Activated T-cell treated with anti-CD3 and anti-CD28 coated beads, Interleukin-2, amount 50 U/mL, for 72 hours (primary cell): ENCODE measurements at places on chromosomes 3 and 15.

DNA sequence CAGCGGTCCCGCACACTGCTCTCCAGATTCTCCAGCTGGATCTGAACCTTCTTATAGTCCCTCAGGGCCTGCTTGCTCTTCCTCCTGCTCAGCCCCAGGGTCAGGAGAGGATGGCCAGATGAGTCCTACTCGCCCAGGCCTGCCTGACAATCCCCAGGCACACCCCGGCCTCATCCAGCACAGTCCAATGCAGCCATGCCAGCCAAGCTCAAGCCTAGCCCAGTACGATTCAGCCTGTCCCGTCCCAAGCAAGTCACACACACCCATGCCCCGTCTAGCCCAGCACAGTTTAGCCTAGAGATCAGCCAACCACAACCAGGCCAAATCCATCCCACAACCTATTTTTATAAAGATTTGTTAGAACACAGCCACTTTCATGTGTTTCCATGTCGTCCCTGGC, 16.8 kb downstream of the PLXNB1 start:
- DNase-seq: no peak
- no peaks in the 10 kb centered on the region for H3K4me1 ChIP-seq
- no peak overlapping the region for H3K27ac ChIP-seq
- H3K4me3 ChIP-seq: no peak overlapping the region
- no peaks in the 10 kb centered on the region for H3K36me3 ChIP-seq

- no peak overlapping the region for H3K4me3 ChIP-seq
- DNase-seq: no peak
- no peaks in the 10 kb centered on the region for H3K36me3 ChIP-seq
- H3K27me3 ChIP-seq: peaks cover 25% of the 10 kb centered on the region
- H3K4me1 ChIP-seq: no peaks in the 10 kb centered on the region
These were observed 23.9 kb upstream of the SORD start for GRCh38 chr15:44999105-44999504.

- no peaks in the 10 kb centered on the region for H3K36me3 ChIP-seq
- peaks cover 8% of the 10 kb centered on the region for H3K27me3 ChIP-seq
- peaks cover 11% of the 10 kb centered on the region for H3K4me1 ChIP-seq
- no peak for DNase-seq
- no peak overlapping the region for H3K4me3 ChIP-seq
These were observed 106.6 kb downstream of the MYH15 start for GRCh38 chr3:108403686-108404345.

DNA sequence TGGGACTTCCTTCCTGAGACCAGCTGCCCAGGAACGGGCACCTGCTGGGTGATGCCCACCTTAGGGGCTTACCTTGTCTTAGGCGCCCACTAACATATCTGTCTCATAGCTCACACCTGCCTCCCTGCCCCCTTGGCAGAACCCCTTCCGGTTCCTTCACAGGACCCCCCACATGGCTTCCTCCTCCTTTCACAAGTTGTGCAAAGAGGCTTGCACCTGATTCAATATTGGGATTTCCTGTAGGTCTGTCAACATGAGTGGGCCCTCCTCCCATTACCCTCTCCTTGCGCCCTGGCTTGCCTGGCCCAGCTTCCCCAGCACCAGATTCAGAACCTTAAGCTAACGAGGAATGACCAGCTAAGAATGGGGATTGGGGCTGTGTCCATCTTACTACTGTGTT, 633 bp downstream of the THPO start:
- H3K4me1 ChIP-seq: no peaks in the 10 kb centered on the region
- no peak overlapping the region for H3K4me3 ChIP-seq
- no peak for DNase-seq
- H3K36me3 ChIP-seq: peaks cover 4% of the 10 kb centered on the region
- H3K27ac ChIP-seq: no peak overlapping the region

GRCh38 chr3:127820221-127820825, 2.0 kb downstream of the MGLL start:
- H3K27me3 ChIP-seq: peaks cover 55% of the 10 kb centered on the region
- no peak overlapping the region for H3K4me3 ChIP-seq
- peaks cover 10% of the 10 kb centered on the region for H3K4me1 ChIP-seq

- H3K4me3 ChIP-seq: no peak overlapping the region
- H3K4me1 ChIP-seq: no peaks in the 10 kb centered on the region
- no peaks in the 10 kb centered on the region for H3K36me3 ChIP-seq
- H3K27me3 ChIP-seq: no peaks in the 10 kb centered on the region
- H3K27ac ChIP-seq: no peak overlapping the region
These were observed 227.6 kb upstream of the POU1F1 start for GRCh38 chr3:87503900-87504498.

GRCh38 chr3:144162042-144162441, 190.4 kb downstream of the DIPK2A start:
- H3K4me3 ChIP-seq: no peak overlapping the region
- no peaks in the 10 kb centered on the region for H3K27me3 ChIP-seq
- no peak for DNase-seq
- H3K36me3 ChIP-seq: no peaks in the 10 kb centered on the region

GRCh38 chr15:88776646-88777045, 26.6 kb upstream of the ACAN start:
- peaks cover 3% of the 10 kb centered on the region for H3K27me3 ChIP-seq
- no peak overlapping the region for H3K27ac ChIP-seq
- no peak overlapping the region for H3K4me3 ChIP-seq
- H3K4me1 ChIP-seq: no peaks in the 10 kb centered on the region
- H3K36me3 ChIP-seq: peaks cover 1% of the 10 kb centered on the region

DNA sequence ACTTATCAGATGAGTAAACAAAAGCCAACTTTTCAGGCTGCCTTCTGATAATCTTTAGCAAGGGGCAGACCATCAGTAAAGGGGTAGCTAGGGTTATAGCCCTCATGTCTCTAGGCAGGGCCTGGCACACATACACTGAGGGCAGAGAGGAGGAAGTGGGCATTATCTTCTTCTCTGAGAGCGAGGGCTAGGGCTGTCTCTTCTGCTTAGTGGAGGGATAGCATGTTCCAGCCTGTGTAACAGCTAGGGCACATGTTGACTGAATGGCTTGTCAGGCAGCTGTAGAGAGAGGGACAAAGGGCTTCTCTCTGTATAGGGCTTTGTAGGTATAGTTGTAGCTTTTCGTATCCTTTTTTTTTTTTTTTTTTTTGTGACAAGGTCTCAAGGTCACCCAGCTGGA, 17.8 kb downstream of the CRTC3 start:
- H3K27ac ChIP-seq: peak overlapping the region; percentile 64
- no peaks in the 10 kb centered on the region for H3K27me3 ChIP-seq
- no peak for DNase-seq
- peaks cover 8% of the 10 kb centered on the region for H3K36me3 ChIP-seq

DNA sequence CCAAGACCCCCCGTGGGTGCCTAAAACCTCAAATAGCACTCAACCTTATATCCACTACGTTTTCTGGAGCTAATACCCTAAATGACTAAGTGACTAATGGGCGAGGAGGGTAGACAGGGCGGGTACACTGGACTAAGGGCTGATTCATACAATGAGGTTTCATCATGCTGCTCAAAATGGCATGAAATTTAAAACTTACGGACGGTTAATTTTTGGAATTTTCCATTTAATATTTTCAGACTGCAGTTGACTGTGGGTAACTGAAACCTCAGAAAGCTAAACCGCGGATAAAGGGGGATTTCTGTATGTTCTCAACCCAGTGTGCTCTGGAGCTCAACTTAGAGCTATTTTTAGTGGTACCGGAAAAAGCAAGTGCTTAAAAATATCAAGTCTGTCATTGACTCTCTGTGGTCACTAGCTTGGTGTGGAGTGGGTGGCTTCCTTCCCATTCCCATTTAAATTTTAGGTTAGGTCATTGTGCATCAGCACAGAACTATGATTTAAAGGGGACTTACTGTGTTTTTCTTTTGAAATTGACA, 72.9 kb downstream of the LRRC28 start:
- H3K4me1 ChIP-seq: peaks cover 12% of the 10 kb centered on the region
- H3K4me3 ChIP-seq: no peak overlapping the region
- H3K27me3 ChIP-seq: no peaks in the 10 kb centered on the region
- no peak overlapping the region for H3K27ac ChIP-seq

GRCh38 chr15:85412956-85413854, 32.8 kb downstream of the AKAP13 start:
- peaks cover 90% of the 10 kb centered on the region for H3K4me1 ChIP-seq
- no peaks in the 10 kb centered on the region for H3K36me3 ChIP-seq
- DNase-seq: peak; percentile 80
- H3K4me3 ChIP-seq: peak overlapping the region; percentile 57

DNA sequence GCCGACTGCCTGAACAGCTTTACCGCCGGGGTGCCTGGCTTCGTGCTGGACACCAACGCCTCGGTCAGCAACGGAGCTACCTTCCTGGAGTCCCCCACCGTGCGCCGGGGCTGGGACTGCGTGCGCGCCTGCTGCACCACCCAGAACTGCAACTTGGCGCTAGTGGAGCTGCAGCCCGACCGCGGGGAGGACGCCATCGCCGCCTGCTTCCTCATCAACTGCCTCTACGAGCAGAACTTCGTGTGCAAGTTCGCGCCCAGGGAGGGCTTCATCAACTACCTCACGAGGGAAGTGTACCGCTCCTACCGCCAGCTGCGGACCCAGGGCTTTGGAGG, 815 bp downstream of the SPINT1 start:
- H3K4me1 ChIP-seq: peaks cover 37% of the 10 kb centered on the region
- peak; percentile 60 for DNase-seq
- peak overlapping the region; percentile 92 for H3K4me3 ChIP-seq
- peaks cover 2% of the 10 kb centered on the region for H3K36me3 ChIP-seq

DNA sequence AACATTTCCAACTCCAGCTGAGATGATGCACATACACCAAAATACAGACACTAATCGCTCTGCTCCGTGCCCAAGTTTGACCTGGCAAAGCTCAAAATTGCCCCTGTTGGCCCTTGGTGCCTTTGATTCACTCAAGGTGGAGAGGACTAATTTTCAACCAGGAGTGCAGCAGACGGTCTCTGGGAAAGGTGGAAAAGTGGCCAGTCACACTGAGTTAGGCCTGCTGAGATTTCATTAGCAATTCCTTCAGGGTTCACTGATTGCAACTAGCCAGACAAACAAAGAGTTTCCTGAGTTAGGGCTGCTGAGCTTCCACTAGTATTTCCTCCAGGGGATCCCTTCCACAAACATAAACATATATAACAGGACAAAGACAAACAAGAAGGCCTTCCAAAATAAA, 28.7 kb upstream of the LHFPL4 start:
- no peaks in the 10 kb centered on the region for H3K4me1 ChIP-seq
- no peak overlapping the region for H3K4me3 ChIP-seq
- no peaks in the 10 kb centered on the region for H3K36me3 ChIP-seq
- DNase-seq: no peak

DNA sequence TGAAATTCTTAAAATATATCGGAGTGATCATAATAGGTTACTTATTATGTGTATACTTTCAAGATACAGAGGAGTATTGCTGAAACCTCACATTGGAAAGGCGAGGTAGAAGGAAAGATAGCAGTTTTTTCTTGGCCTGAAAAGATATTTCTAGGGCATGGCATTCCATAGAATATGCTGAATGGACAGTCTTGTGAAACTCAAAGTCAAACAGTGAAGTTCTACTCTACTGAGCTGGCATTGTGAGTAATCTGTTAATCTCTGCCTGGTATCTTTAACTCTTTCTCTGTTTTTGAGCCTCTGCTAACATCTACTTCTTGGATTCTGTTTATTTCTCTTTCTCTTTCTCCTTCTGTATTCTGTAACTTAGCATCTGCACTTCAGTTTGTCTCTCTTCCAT, 176.3 kb upstream of the ZBTB20 start:
- H3K36me3 ChIP-seq: peaks cover under 1% of the 10 kb centered on the region
- no peaks in the 10 kb centered on the region for H3K4me1 ChIP-seq
- H3K27ac ChIP-seq: no peak overlapping the region
- no peaks in the 10 kb centered on the region for H3K27me3 ChIP-seq
- no peak for DNase-seq

GRCh38 chr3:32243519-32243918, 5.0 kb downstream of the CMTM8 start:
- H3K4me1 ChIP-seq: peaks cover 73% of the 10 kb centered on the region
- no peak for DNase-seq
- H3K36me3 ChIP-seq: no peaks in the 10 kb centered on the region
- no peak overlapping the region for H3K27ac ChIP-seq
- H3K27me3 ChIP-seq: no peaks in the 10 kb centered on the region

- no peak overlapping the region for H3K4me3 ChIP-seq
- H3K4me1 ChIP-seq: peaks cover 41% of the 10 kb centered on the region
- H3K36me3 ChIP-seq: no peaks in the 10 kb centered on the region
- peak overlapping the region; percentile 19 for H3K27ac ChIP-seq
- DNase-seq: no peak
These were observed 9.6 kb downstream of the SLC6A6 start for GRCh38 chr3:14411988-14412387.

- no peaks in the 10 kb centered on the region for H3K36me3 ChIP-seq
- DNase-seq: no peak
- no peaks in the 10 kb centered on the region for H3K4me1 ChIP-seq
- H3K27me3 ChIP-seq: peaks cover 11% of the 10 kb centered on the region
- H3K4me3 ChIP-seq: no peak overlapping the region
- no peak overlapping the region for H3K27ac ChIP-seq
These were observed 233.5 kb upstream of the WNT5A start for GRCh38 chr3:55720614-55721013.

- H3K4me3 ChIP-seq: no peak overlapping the region
- H3K27ac ChIP-seq: no peak overlapping the region
- H3K36me3 ChIP-seq: no peaks in the 10 kb centered on the region
- no peaks in the 10 kb centered on the region for H3K4me1 ChIP-seq
- no peaks in the 10 kb centered on the region for H3K27me3 ChIP-seq
- no peak for DNase-seq
These were observed 32.4 kb downstream of the LSM3 start for GRCh38 chr3:14210843-14211594.

DNA sequence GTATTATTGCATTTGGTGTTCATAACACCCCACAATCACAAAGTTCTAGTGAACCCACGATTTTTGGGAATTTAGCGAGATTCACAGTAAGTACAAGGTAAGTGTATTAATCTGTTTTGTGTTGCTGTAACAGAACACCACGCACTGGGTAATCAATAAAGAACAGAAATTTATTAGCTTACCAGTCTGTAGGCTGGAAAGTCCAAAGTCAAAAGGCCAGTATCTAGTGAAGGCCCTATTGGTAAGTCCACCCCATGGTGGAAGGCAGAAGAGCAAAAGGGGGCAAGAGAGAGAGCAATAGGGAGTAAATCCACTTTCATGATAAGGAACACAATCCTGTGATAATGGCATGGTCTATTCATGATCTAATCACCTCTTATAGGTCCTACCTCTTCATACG, 190.3 kb upstream of the KCNMB2 start:
- H3K27me3 ChIP-seq: no peaks in the 10 kb centered on the region
- H3K4me3 ChIP-seq: no peak overlapping the region
- H3K4me1 ChIP-seq: no peaks in the 10 kb centered on the region
- no peak for DNase-seq
- no peak overlapping the region for H3K27ac ChIP-seq

GRCh38 chr3:195209847-195210265, 61.1 kb downstream of the XXYLT1 start:
- no peaks in the 10 kb centered on the region for H3K27me3 ChIP-seq
- no peak for DNase-seq
- H3K36me3 ChIP-seq: no peaks in the 10 kb centered on the region
- H3K27ac ChIP-seq: no peak overlapping the region

GRCh38 chr3:127834771-127835170, 12.5 kb upstream of the MGLL start:
- H3K4me3 ChIP-seq: no peak overlapping the region
- H3K27ac ChIP-seq: no peak overlapping the region
- H3K27me3 ChIP-seq: peaks cover 19% of the 10 kb centered on the region
- H3K4me1 ChIP-seq: no peaks in the 10 kb centered on the region
